ENCODE measurements at places on chromosomes 12 and 14.
A peak's percentile ranks its signal among the peaks of the same experiment; 100 is the strongest.

- DNase-seq: no peak
These were observed 13.6 kb upstream of the FAIM2 start for GRCh38 chr12:49917166-49917787.

DNA sequence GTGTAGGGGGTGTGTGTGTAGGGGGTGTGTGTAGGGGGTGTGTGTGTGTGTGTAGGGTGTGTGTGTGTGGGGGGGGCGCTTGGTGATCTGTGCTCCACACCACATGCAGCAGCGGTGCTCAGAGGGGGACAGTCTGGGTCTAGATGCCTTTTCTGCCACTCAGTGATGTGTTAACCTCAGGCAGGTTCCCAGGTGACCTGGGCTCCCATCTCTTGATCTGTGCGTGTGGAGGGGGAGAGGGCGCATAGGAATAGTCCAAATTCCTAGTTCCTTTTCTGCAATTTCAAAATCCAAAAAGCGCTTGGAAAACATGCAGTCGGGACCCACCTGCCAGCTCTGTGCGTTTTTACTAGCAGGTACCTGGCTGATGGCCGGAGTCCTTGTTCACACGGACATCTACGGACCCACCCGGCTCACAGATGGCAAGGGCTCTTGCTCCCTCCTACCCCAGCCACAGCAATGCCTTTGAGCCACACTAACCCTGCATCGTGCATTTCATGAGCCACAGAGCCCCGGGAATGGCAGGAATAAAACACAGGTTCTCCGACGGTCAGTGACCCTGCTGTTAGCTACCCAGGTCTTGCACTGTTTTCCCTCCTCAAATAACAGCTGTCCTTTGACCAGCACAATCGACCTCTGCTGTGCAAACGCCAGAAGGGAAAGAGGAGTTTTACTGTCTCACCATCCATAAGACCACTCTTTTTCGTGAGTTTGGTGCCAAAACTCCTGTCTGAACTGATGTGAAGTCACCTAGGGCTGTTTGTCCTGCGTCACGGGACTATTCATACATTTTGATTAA, 120.8 kb downstream of the GLT1D1 start:
- no peak for DNase-seq

- no peak for DNase-seq
These were observed 38.9 kb downstream of the TPCN1 start for GRCh38 chr12:113260127-113260526.

DNA sequence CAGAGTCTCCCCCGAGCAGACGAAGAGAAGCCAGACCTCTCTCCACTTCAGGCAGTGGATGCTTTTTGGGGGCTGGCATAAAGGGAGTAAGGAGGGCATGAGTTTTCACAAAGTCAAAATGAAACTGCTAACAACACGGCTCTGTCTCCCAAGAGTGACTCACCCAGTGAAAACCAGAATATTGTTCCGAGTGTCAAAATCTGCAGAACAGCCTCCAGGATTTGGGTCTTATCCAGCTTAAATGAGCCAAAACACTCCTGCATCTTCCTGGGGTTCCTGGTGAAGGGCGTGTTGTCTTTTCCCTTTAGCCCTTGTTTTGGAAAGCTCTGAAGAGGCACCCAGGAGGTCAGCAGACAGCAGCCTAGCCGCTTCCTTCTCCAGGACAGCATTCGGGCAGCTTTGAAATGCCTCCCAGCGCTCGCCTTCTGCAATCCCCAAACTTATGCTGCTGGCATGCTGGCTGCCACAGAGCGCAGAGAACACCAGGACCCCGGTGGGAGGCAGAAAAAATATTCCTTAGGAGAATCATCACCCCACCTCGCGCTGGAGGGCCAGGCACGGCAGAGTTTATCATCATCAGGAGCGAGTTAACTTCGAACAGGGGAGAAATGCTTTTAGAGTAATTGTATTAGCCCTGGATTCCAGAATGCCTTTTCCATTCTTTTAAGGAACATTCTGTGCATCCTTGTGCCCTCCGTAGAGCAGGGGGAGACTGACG, 117.7 kb upstream of the NCOR2 start:
- peak; percentile 71 for DNase-seq

DNA sequence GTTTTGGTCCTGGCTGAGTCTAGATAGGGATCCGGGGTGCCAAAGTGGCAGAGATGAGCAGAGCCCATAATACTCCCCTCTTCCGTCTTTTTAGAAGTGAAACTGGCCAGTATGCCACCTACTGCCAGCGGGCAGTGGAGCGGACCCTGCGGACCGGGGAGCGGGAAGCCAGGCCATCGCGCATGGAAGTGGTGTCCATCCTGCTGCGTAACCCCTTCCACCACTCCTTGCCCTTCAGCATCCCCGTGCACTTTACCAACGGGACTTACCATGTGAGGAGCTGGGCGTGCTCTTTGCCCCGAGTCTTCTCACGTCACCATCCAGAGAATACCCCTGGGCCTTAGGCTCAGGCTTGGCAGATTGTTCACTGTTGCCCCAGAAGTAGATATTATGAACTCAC, 21.0 kb downstream of the PIGH start:
- DNase-seq: no peak

DNA sequence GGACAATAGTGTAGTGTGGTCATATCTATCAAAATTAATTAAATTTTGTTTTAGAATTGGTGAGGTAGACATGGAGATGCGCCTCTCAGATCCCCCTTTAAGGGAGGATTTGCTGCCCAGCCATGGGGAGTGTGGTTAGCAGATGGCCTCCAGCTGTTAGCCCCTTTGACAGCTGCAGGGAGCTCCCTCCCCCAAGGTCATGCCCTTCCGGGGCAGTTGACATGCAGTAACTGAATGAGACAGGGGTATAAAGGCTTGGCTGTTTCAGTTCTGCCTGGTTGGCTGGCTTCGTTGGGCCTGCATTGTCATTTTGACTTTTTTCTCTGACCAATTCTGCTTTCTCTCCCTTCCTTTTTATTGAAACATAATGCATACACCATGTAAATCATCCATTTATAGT, 291.5 kb upstream of the SRRM4 start:
- DNase-seq: no peak

GRCh38 chr14:81509838-81510452, 23.7 kb downstream of the SEL1L start:
- no peak for DNase-seq

- DNase-seq: no peak
These were observed 85.5 kb upstream of the SSTR1 start for GRCh38 chr14:38122241-38122640.

DNA sequence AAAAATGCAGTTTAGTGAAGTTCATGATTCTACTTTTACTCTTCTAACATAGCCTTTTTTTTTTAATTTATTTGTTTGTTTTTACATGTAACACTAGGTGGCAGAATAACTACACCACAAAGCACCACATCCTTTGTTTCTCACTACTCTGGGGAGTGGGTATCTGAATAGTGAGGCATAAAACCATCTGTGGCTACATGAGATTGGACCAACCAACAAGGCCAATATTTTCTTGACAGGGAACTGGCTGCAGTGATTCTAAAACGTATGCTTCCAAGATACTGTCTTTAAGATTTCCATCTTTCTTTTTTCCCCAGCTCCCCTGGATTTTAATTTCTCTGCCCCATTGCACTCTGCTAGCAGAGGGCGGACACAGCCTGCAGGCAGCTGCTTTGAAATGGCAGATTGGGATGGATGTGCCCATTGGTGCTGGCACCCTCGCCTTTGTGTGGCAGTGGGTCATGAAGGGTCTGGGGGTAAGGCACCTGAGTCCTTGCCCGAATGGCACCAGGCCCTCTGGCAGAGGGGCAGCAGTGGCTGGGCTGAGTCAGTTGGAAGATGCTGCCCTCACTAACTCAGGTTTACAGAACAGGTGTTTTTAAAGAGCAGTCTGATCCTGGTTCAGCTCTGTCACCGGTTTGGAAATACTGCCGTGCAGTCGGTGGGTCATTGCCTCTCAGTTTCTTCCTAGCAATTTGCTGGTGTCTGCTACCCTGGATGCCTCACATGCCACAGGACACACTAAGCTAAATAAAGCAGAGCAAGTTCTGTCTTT, 429.1 kb downstream of the RAD51B start:
- DNase-seq: peak; percentile 55

DNA sequence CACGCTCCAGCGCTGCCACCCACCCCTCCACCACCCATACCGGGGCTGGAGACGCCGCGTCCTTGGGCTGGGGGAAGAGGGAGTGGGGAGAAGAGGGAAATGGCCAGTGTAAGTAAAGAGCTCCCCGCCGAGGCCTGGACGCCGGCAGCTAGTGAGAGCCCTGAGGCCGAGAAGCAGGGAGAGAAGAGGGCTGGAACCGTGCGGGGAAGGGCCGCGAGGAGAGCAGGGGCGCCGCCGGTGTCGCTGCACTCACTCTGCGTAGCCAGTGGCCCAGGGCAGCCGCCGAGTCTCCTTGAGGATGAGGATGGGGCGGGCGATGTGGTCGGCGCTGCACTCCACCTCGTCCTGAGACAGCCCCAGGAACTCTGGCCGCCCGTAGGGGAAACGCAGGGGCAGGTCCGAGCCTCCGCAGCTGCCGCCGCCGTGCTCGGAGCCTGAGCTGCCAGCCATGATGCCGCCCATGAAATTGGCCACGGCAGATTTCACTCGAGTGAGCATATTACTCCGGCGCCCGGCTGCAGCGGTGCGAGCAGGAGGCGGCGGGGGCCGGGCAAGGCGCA, 631 bp downstream of the PPM1H start:
- DNase-seq: no peak

DNA sequence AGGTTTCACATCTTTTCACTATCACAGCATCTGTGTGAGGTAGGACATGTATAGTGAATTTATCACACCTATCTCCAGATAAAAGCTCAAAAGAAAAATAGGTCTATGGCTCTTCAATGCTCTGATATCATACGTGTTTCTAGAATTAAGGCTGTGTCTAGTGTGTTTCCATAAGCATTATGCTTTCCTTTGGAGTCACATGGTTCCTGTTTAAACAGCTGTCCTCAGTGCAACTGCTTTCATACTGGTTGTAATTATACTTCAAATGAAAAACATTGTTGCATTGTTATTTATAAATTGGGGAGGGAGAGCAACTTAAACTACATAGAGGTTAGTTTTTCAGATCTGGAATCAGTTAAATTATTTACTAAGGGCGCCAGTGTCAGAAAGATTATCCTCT, 151.6 kb downstream of the SYT1 start:
- no peak for DNase-seq

DNA sequence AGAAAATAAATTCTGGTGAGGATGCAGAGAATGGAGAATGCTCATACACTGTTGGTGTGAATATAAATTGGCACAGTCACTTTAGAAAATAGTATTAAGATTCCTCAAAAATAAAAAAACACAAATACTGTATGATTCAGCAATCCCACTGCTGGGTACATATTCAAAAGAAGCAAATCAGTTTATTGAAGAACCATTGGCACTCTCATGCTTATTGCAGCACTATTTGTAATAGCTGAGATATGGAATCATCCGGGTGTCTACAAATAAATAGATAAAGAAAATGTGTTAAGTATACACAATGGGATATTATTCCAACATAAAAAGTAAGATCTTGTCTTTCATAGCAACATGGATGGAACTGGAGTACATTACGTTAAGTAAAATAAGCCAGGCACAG, 579.4 kb upstream of the SEL1L start:
- DNase-seq: no peak

- no peak for DNase-seq
These were observed 63.3 kb upstream of the ABCD2 start for GRCh38 chr12:39682689-39683477.

- DNase-seq: no peak
These were observed 20.9 kb upstream of the HDAC7 start for GRCh38 chr12:47840571-47840970.

GRCh38 chr12:3342051-3342450, 149.0 kb upstream of the PRMT8 start:
- DNase-seq: peak; percentile 15

DNA sequence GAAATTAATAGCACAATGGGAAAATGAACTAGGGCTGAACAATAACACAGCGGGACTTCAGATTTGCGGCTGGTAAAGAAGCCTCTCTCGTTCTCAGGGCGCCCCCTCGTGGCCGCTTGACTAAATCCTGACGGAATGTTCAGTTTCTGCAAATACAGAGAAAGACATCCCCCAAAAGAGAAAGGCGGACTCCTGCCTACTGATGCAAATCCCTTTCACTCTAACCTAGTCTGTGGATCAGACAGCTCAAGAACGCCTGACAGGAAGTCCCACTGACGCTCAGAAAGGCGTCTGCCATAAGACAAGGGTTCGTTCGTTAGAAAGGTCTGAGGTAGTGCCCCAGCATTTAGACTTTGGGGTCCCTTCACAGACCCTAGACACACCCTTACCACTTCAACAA, 2.5 kb downstream of the NUAK1 start:
- DNase-seq: peak; percentile 51

- DNase-seq: peak; percentile 9
These were observed 186.6 kb upstream of the OR4E1 start for GRCh38 chr14:21860172-21860571.

- peak; percentile 17 for DNase-seq
These were observed 154.1 kb upstream of the ATP2B1 start for GRCh38 chr12:89862511-89863445.

DNA sequence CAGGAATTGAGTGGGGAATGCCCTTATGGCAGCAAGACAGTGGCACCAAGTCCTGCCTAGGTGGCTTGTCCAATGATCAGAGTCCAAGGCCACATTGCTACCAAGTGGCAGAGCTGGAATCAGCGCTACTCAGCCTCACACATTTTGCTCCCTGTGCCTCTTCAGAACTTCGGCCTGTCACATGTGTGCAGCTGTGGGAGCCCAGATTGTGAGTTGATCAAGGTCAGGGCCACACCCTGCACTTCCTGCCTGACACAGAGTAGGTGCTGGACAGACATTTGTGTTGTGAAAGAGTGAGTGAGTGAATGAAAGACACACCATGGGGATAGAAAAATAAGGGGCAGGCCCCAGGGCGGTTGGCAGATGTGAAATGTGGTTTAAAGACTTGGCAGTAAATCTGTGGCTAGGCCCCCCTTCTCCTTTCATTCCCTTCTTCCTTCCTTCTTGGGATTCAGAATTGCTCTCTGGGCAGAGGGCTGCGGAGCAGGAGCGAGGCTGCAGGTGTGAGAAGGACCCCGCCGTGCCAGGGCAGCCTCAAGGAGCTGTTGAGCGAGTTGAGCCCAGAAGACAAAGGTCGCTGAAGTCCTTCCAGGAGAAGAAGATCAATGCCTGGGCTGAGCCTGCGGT, 83.5 kb downstream of the SLC25A47 start:
- DNase-seq: no peak

GRCh38 chr14:76678244-76678800, 82.9 kb upstream of the VASH1 start:
- DNase-seq: no peak

DNA sequence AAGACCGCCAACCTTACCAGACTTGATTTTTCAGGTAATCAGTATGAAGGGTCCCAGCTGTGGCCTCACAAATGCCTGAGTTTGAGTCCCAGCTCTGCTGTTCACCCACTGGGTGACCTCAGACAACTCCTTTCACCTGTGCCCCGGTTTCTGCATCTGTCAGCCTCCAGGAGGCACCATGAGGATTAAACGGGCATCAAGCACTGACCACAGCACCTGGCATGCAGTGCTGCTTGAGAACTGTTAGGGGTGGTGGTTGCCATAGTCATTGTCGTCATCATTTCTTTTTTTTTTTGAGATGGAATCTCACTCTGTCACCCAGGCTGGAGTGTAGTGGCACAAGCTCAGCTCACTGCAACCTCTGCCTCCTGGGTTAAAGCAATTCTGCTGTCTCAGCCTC, 57.9 kb downstream of the PHETA1 start:
- DNase-seq: no peak

- no peak for DNase-seq
These were observed 188.6 kb downstream of the KCNA5 start for GRCh38 chr12:5232291-5232690.

GRCh38 chr12:68786929-68787328, 21.0 kb upstream of the MDM2 start:
- DNase-seq: no peak
